ENCODE measurements at places on chromosomes 3 and 15. TPM values are rescaled to one million over a fixed set of nuclear protein-coding genes. Genes with fewer than 3 reads are reported as not detected.

Gene EXD1
- not detected for total RNA-seq

GRCh38 chr3:189842681-189843602 is 211.8 kb downstream of the TP63 start:
- no peak for DNase-seq

DNA sequence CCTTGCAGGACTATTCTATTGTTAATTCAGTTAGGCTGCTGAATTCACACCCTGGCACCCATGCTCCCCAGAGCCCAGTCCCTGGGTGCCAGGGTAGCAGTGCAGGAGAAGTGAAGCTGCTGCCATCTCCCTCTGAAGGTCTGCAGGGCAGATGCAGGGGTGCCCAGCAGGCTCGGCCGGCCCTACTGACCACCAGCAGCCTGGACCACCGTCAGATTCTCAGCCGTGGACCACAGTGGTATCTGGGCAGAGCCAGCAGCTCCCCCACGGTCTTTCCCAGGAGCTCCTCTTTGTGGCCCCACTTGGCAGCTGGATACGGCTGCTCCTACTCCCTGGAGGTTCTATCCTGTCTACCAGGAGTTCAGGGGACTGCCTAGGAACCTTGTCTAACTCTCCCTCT is 46.8 kb downstream of the ALDH1L1 start:
- DNase-seq: no peak

DNA sequence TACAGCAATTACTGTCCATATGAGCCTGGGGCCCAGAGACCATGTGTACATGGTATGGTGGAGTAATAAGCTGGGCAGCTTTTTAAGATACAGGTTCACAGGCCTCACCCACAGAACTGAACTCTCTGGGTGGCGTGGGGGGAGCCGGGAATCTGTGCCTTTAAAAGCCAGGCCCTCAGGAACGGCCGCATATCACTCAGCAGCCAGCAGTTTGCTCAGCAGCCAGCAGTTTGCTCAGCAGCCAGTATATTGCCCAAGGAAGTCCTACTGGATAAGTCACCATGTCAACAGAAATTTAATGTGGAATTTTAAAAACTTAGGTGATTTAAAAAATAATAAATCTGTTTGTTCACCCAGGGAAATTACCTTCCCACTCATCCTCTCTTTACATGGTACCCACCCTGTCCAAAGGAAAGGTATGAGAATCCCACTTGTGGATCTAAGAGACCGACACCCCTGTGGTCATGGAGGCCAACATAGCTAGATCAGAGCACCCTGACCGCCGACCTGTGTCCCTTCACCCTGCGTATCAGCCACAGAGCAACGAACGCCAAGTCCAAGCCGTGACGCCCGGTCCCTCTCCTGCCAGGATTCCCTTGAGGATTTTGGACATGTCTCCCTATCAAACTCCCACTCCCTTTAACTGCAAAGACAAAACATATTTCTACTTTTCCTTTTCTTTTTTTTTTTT is 95.7 kb upstream of the CHRM5 start:
- peak; percentile 53 for DNase-seq

- peak; percentile 39 for DNase-seq
Observed at GRCh38 chr3:105385179-105385578, 18.5 kb downstream of the ALCAM start.

- no peak for DNase-seq
Observed at GRCh38 chr15:95501865-95502264, 828.6 kb upstream of the NR2F2 start.

DNA sequence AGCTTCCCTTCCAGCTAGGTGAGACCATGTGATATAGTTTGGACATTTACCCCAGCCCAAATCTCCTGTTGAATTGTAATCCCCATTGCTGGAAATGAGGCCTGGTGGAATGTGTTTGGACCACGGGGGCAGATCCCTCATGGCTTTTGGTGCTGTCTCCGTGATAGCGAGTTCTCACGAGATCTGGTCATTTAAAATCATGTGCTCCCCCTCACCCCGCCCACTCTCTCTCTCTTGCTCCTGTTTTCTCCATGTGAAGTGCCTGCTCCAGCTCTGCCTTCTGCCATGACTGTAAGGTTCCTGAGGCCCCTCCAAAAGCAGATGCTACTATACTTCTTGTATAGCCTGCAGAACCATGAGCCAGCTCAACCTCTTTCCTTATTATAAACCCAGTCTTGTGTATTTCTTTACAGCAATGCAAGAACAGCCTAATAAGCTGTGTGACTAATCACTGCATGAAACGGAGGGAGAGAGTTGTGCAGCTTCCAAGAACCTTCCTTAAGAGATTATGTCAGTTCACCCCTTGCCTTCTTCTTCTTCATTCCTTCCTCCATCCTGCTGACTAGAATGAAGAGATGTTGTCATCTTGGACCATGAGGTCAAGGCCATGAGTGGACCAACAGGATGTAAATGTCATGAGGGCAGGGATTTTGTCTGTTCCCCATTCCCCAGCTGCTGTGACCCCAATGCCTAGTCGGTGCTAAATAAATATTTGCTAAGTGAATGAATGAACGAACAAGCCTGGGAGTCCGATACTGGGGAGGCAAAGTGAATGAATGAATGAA is 91.0 kb downstream of the CPN2 start:
- peak; percentile 49 for DNase-seq
